ENCODE measurements at places on chromosomes 2 and 18.

GRCh38 chr2:173205375-173205774 lies 129.7 kb downstream of the MAP3K20 start:
- no peak for DNase-seq

DNA sequence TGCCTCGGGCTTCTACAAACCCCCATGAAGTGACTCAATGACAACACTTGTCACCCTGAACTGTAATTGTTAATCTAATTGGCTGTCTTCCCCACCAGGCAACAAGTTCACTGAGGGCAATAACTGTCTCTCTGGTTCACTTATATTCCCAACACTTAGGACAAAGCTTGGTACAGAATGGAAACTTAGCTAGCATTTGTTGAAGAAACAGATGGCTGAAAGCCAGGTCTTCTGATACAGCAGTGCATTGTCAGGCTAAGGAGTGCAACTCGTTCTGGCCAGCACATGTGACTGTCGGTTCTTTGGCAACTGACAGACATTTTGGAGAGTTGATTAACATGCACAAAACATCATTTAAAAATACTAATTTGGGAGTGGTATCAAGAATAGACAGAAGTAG lies 14.6 kb upstream of the DNAJC27 start:
- DNase-seq: peak; percentile 46

- no peak for DNase-seq
These were observed 6.7 kb downstream of the PASK start for GRCh38 chr2:241142593-241142992.

- peak; percentile 30 for DNase-seq
These were observed 110.4 kb upstream of the RAB27B start for GRCh38 chr18:54717673-54718407.

DNA sequence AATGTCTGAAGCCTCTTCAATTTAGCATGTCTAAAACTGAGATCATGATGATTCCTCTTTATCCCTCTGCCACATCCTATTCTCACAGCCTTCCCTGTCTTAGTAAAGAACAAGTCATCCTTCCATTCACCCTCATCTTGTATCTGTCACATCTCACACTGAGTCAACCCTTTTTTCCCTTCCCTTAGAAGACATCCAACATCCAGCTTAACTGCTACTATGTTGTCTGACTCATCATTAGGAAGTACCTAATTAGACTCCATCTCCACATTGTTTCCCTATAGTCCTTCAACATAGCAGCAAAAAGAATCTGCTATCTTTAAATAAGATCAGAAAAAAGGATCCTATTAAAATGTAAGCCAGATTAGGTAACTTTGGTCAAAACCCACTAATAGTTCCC lies 85.2 kb upstream of the GRB14 start:
- no peak for DNase-seq

- DNase-seq: no peak
These were observed 48.7 kb downstream of the ATOH8 start for GRCh38 chr2:85802354-85803103.

GRCh38 chr2:207289295-207290018 lies 123.7 kb upstream of the KLF7 start:
- no peak for DNase-seq

- no peak for DNase-seq
These were observed 14.5 kb upstream of the ZBTB14 start for GRCh38 chr18:5309888-5310470.

DNA sequence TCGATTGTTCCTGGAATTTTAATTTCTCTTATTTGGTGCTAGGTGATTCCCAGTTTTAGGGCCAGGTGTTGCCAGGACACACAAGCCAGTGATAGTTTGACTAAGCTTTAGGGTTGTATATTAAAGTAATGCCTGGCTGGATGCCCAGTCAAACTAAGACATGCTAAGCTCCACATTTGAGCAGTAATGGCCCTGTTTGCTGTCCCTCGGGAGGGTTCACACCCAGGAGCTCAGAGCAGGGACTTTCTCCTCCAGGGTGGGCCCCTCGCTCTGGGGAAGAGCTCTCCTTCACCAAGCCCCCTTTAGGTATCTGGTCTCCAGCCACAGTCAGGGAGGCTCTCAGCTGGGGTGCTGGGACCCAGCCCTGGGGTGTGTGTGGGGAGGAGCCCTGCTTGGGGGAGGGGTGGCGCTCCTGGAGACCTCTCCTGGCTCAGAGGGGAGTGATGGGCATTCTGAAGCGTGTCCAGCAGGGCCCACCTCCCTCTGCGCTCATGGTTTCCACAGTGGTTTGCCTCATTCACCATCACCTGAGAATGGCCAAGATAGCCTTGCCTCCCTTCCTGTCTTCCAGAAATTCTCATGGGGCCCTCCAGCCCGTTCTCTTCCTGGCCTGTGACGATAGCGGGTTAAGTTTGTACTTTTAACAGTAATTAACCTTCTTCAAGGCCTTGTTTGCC lies 31.7 kb downstream of the INPP4A start:
- peak; percentile 24 for DNase-seq

- no peak for DNase-seq
These were observed 339.4 kb downstream of the BCL11A start for GRCh38 chr2:60213865-60214625.

GRCh38 chr2:224650815-224651439 lies 65.2 kb downstream of the CCDC195 start:
- peak; percentile 67 for DNase-seq

- peak; percentile 2 for DNase-seq
These were observed 2786.5 kb downstream of the RPIA start for GRCh38 chr2:91477731-91478672.

DNA sequence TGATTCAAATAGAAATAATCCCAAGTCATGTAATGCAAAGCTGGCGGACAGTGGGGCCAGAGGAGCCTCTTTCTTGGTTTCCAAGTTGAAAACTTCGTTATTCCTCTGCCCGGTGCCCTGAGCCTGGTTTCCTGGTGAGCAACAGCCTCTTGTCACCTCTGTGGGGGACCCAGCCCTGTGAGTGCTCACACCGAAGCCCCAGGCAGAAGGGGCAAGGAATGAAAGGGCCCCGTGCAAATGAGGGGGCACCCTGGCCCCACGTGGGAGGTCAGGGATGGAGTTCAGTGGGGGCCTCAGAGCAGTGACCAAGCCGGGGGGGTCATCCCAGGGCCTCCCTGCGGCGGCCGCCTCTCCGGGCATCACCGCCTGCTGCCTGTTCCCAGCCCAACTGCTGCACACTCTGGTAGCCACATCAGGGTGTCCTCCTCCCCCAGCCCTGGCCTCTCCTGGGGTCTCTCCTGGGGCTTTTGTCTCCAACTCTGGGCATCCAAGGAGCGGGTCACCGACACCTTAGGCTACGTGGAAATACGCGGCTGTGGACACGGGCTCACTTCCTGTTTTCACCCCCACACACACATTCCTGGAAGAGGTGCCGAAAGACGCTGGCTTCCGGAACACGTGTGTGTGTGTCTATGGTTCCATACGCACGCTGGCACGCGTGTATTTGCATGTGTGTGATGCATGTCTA lies 64.5 kb downstream of the TWIST2 start:
- no peak for DNase-seq

- DNase-seq: no peak
These were observed 521.0 kb upstream of the MYT1L start for GRCh38 chr2:2851806-2852777.

- DNase-seq: peak; percentile 52
These were observed 50.0 kb downstream of the RBBP8 start for GRCh38 chr18:22983175-22983574.

DNA sequence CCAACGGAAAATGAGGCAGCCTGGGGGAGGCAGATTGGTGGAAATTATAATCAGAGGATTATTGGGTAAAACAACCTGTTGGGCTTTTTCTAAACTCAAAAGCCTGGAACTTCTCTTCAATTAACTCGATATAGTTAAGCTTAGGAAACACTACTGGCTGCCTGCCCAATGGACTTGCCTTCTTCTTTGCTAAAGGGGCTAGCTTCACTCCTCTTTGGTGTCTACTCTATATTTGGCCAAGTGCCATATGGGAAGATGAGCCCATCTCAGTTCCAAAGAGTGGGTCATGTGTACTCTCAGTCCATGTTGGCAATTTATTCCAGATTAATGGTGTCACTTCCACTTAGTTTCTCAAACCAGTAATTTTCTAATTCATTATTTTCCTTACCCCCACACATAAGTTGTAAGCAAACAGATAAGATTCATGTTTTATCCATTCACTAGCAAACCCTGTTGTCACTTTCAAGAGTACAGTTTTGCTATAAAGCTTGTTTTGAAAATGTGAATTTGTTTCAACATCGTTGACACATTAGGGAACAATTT lies 34.3 kb downstream of the DARS1 start:
- DNase-seq: no peak

- no peak for DNase-seq
These were observed 83.4 kb upstream of the MAPRE2 start for GRCh38 chr18:34957864-34958259.
